ENCODE measurements at places on chromosomes 3 and 15.

- DNase-seq, result no peak
Observed at GRCh38 chr15:55348281-55348778, 29.3 kb downstream of the PIGB start.

- DNase-seq, result no peak
Observed at GRCh38 chr3:50708620-50709019, 33.9 kb downstream of the DOCK3 start.

GRCh38 chr15:99681990-99682389 lies 51.2 kb downstream of the LYSMD4 start:
- DNase-seq, result no peak

DNA sequence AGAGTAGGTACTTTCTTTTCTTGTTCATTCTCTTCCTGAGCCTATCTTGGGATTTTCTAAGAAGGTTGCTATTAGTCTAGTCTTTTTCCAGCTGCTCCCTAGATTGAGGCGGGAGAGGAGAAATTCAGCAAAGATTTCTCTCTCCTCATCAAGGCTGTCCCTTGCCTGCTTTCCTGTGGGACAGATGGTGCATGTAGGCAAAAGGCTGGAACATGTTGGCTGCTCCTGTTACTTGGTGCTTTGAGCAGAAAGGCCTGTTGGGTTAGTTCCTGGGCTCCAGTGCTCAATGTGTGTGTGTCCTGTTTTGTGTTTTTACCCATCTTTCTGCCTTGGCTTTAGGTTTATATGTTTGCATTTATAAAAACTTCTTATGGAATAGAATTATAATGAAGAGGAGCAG lies 9.1 kb upstream of the SNRPN start:
- DNase-seq, result no peak

DNA sequence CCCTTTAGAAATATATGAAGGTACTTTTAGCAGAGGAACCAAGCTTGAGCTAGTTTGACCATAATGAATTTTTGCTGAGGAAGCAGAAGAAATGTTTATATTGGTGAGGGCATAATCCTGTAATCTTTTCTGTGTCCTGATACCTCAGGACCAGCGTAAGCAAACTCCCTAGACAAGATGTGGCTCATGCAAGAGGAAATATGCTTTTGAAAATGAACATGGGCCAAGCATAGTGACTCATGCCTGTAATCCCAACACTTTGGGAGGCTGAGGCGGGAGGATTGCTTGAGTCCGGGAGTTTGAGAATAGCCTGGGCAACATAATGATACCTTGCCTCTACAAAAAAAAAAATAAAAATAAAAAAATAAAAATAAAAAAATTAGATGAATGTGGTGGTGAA lies 78.5 kb downstream of the PPARG start:
- no peak for DNase-seq

DNA sequence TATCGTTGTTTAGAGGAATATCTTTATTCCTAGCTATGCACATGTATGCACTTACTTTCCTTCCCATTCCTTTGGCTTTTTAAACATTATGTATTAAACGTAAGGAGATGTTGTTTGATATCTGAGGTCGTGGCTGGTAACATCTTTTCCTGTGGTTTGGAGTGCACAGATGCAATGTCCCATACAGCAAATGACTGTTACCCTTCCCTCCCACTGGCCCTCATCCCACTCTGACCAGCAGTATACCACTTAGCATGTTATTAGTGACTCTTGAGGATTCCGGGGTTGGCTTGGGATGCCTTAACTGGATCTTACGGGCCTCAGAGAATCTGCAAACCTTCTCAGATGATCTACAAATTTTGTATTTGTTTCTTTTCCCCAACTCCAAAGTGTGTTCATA lies 34.5 kb downstream of the TGFBR2 start:
- no peak for DNase-seq

- no peak for DNase-seq
Observed at GRCh38 chr3:66442254-66443117, 58.3 kb downstream of the LRIG1 start.

DNA sequence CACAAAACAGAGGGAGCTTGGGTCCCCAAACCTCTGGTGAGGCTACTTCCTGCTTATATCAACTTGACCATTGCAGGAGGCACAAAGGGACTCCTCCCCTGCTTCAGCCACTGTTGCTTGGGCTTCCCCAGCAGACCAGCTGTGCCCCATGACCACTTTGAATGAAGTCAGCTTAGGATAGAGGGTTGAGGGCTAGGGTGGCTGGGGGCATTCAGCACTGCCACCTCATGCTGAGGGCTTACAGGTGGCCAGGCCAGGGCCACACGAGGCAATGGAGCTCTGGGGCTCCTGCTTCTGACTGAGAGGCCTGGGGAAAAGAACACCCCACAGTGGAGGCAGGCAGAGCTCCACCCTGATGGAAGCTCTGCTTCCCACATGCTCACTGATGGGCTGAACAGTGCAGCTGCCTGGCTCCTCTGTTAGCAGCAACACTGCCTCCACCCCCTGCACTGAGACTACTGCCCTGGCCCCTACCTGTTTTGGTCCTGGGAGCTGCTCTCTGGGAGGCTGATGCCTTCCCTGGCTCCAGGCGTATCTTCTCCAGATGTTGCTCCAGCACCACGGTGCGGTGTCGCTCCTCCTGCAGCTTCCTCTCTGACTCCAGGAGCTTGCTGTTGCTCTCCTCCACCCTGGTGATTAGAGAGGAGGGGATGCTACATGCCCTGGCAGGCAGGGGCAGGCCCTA lies 10.2 kb upstream of the HHATL start:
- no peak for DNase-seq

DNA sequence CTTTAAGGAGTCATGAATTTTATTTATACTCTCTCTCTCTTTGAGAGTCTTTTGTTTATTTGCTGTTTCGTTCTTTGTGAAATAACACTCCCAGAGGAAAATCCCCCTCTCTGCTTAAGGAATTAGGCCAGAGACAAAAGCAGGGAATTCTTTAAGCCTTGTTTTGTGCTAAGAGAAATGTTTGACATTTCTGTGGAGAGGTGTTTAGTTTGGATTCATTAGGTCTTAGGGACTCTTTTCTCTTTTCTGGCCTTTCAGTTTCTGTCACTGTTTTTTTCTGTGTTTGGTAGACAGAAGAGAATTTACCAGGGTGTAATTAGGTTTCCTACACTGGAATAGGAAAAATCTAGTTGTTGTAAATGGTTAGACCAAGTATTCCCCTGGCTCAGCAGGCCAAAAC lies 241.8 kb upstream of the NR2F2 start:
- no peak for DNase-seq

- peak; percentile 12 for DNase-seq
Observed at GRCh38 chr3:110314512-110315114, 757.0 kb upstream of the NECTIN3 start.
